ENCODE measurements at places on chromosomes 7 and 10.

DNA sequence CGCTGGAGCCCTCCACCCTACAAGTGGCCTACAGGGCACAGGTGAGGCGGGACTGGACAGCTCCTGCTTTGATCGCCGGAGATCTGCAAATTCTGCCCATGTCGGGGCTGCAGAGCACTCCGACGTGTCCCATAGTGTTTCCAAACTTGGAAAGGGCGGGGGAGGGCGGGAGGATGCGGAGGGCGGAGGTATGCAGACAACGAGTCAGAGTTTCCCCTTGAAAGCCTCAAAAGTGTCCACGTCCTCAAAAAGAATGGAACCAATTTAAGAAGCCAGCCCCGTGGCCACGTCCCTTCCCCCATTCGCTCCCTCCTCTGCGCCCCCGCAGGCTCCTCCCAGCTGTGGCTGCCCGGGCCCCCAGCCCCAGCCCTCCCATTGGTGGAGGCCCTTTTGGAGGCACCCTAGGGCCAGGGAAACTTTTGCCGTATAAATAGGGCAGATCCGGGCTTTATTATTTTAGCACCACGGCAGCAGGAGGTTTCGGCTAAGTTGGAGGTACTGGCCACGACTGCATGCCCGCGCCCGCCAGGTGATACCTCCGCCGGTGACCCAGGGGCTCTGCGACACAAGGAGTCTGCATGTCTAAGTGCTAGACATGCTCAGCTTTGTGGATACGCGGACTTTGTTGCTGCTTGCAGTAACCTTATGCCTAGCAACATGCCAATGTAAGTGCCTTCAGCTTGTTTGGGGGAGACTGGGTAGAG, at the start of gene COL1A2:
Gene COL1A2, plus strand, starts transcription at position 459 of the 704 bp plus-strand sequence. Its CDS starts 137 bp downstream, at position 596.
- DNase-seq = peak; percentile 99

DNA sequence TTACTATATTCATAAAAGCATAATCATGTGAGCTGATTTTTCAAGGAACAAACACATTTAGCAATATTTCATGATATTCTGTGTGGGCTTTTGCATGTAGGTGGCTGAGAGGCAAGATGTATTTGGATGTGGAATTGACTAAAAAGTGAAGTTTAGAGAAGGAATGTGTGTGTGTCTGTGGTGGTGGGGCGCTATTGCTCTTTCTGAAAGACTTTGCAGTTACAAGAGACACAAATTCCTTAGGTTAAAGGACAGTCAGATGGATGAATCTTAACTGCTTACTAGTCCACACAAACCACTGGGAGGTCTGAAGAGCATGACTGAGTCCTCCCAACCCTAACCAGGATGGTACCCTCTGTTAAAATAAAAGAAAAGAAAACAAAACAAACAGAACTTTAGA, 200.1 kb downstream of the SDHAF3 start:
- no peak for DNase-seq

DNA sequence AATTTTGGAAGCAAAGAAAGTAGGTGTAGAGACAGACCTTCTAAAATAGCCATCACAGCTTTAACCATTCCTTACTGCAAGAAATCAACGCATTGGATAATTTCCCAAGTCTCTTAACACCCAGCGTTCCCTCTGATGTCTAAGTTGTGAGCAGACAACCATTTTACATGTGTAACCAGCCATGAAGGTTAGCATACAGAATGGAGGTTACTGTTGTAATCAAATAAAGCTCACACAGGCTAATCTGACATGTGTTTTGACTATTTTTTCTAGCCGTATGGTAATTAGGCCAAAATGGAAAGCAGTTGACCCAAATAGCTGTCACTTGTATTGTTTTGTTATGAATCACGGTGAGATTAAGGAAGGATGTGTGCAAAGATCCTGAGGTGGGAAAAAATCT, 336.4 kb downstream of the RNLS start:
- DNase-seq = no peak

- DNase-seq = no peak
Observed at GRCh38 chr7:44288381-44288685, 37.1 kb downstream of the CAMK2B start.

DNA sequence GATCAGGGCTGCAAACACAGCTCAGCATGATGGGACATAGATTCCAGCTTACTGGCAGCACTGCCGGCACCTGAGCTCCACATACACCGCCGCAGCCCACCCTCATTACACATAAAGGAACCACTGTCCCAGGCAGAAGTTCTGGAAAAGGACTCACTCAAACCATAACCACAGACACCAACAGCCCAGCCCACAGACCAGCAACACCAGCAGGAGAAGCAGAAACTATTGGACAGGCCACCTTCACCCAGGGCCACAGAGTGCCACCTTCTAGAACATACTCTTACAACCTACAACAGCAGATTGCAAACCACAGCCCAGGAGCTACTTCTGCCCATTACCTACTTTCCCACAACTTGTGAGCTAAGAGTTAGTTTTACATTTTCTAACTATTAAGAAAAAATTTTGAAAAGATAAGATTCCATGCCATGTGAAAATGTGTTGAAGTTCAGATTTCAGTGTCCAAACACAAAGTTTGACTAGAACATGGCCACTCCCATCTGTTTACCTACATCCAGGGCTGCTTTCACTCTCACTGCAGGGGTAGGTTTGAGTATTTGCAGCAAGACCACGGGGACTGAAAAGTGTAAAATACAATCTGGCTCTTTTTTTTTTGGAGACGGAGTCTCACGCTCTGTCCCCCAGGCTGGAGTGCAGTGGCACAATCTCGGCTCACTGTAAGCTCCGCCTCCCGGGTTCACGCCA, 153.0 kb downstream of the TNS3 start:
- no peak for DNase-seq

DNA sequence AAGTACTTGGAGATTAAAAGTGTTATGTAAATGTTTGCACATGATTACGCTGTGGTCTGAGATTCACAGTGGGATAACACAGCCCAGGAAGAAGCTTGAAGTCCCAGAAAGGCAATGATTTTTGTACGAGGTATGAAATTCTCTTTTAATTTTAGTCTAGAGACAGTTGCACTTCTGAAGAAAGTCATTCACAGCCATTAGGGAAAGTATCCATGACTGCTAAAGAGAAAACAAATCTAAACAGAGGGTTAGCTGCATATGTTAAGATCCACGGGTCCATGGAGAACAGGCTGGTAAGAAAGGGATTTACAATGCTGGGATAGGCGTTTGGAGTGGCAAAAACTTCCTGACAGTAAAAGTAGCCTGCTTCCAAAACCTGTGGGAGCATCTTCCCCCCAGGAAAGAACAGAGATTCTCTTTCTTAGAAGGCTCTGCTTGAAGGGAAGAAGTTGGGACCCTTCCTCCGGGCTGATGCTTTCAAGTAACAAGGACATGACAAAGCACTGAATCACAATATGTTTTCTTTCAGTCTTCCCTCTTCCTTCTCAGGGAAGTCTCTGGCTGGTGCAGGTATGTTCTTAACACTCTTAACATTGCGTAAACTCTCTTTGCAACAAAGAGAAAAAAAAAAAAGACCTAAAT, 220.8 kb upstream of the CELF2 start:
- no peak for DNase-seq

DNA sequence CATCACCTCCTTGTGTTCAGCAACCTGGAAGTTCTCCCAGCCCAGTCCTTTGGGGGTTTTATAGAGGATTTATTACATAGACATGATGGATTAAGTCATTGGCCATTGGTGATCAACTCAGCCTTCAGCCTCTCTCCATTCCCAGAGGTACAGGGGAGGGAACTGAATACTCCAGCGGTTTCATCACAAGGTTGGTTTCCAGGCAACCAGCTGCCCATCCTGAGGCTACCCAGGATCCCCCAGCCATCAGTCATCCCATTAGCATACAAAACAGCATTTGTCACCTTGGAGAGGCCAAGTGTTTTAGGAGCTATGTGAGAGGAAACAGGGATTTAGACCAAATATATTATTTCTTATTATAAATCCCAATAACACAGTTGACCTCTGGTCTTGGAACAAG, 584.8 kb upstream of the NRP1 start:
- no peak for DNase-seq

GRCh38 chr10:76416642-76417041, 985.2 kb downstream of the LRMDA start:
- DNase-seq = no peak

- peak; percentile 16 for DNase-seq
Observed at GRCh38 chr10:7038416-7038815, 372.4 kb downstream of the SFMBT2 start.

DNA sequence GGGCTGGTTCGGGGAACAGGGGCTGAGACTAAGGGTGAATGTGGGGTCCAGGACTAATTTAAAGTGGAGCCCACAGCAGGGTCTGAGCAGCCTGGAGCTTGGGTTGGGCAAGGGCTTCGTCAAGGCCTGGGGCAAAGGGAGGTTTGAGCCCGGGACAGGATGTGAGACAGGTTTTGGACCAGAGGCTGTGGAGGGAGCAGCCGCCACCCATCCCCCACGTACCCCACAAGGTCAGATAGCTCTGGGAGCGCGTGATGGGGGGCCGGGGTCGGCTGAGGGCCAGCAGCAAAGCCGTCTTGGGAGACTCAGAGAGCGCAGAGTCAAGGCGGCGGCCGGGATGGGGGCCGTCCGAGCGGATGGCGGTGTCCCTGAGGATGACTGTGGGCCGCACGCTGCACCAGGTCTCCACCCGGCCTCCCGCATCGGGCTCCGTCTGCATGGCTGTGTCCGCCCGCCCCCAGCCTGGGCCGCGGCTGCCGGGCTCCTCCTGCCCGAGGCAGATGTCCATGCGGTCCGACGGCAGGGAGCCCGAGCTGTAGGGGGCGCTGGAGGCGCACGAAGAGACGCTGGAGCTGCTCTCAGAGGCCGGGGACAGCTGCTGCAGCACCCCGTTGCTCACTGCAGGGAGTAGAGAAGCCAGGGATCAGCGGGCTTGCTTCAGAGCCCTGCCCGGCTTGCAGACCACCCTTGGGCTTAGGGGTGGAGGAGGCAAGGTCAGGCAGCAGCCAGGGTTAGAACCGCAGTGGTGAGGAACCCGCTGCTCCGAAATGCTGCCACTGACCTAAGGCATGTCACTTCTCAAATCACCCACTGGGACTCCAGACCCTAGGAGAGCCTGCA, 12.1 kb downstream of the PDZD7 start:
- peak; percentile 94 for DNase-seq

- no peak for DNase-seq
Observed at GRCh38 chr10:49698679-49699078, 19.2 kb downstream of the C10orf53 start.

- no peak for DNase-seq
Observed at GRCh38 chr10:14355750-14356149, 25.0 kb upstream of the FRMD4A start.

DNA sequence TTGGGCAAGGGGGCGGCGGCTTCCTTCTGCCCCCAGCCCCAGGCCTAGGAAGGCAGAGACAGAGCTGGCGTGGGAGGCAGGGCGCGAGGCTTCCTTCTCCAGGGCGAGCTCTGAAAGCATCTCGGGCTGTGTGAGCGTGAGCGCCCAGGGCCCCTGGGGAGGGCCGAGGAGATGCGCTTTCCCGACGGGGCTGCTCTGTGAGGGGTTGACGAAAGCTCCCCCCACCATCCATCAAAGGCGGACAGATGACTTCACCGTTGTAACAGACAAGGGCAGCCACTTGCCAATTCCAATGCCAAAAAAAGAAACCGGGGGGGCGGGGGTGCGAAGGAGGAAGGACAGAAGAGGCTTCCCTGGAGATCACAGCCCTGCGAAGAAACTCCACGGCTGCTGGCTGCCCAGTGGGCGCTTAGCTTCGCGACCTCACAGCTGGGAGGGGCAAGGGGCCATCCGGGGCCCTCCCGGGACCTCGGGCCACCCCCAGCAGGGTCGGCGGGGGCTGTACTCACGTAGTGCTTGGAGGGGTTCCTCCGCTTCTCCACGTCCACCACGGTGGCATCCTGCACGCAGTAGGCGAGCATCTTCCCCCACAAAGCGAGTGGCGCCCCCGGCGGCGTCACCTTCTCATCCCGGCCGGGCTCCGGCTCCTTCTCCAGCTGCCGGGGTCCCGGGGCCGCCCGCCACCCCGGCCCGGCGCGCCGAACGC, 537 bp downstream of the SH3PXD2A start:
- DNase-seq = no peak

GRCh38 chr10:75403939-75404814, 2.6 kb upstream of the ZNF503 start:
- no peak for DNase-seq

DNA sequence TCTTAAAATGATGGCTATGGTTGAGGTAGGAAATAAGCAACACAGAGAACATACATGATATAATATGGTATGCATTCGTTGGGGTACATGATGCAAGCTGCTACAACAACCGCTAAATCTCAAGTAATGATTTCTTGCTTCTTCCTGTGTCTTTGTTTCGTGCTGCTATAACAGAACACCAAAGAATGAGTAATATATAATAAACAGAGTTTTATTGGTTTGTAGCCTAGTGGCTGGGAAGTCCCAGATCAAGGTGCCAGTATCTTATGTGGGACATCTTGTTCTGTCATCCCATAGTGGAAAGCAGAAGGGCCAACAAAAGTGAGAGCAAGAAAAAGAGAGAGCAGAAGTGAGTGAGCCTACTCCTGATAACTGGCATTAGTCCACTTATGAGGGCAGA, 689.7 kb downstream of the SUGCT start:
- no peak for DNase-seq

GRCh38 chr7:133070562-133070961, 11.3 kb downstream of the CHCHD3 start:
- no peak for DNase-seq

DNA sequence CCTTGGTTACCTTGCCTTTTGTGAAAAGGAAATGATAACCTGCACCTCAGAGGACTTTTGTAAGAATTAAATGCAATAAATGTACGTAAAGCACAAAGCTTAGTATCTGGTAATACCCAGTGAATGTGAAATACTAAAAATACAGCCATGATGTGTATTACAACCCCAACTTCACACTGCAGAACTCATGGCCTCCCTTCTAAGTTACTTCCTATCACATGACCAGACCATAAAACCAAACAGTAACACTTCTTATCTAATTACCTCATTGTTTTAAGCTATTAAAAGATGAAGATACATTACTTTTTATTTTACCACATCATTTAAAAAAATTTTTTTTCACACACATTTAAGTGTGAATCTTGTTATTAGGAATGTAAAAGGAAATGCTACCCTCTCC, 29.0 kb downstream of the VPS41 start:
- DNase-seq = no peak

DNA sequence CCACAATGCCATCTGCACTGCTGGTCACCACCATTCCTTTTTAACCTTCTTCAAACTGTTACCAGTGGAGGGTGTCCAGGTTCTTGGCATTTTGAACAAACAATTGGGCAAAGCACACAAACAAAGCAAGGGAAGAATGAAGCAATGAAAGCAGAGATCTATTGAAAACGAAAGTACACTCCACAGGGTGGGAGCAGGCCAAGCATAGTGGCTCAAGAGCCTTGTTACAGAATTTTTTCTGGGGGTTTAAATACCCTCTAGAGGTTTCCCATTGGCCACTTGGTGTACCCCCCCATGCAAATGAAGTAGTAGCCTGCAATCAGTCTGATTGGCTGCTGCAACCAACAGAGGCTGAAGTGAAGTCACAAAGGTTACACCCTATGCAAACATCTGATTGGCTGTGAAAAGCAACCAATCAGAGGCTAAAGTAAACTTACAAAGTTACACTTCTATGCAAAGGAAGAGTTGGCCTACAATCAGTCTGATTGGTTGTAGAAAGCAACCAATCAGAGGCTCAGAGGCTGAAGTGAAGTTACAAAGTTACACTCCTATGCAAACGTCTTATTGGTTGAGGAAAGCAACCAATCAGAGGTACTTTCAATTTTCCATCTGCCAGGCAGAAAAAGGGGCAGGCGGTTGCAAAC, 103.2 kb upstream of the WAC start:
- DNase-seq = no peak

GRCh38 chr7:51026341-51026740, 243.6 kb upstream of the GRB10 start:
- DNase-seq = no peak

Measured in foreskin fibroblast (primary cell).